Aorta (tissue), 5 donors: ENCODE measurements at places on chromosomes 4 and X. TPM values are rescaled to one million over a fixed set of nuclear protein-coding genes. Genes with fewer than 3 reads are reported as not detected.

LEF1 gene
- total RNA-seq = 19.1 TPM

NALF2 gene
- 0.26 TPM for total RNA-seq

TMEM35A gene
- 3.7 TPM for total RNA-seq

TAF7L gene
- total RNA-seq = not detected

BEX1 gene
- 0.48 TPM for total RNA-seq

HSFX4 gene
- total RNA-seq = not detected

FAM47E gene
- 2.4 TPM for total RNA-seq

TEX13B gene
- not detected for total RNA-seq

AFAP1 gene
- total RNA-seq = 40.5 TPM

ERCC6L gene
- total RNA-seq = 0.13 TPM

CXCL11 gene
- total RNA-seq = 0.45 TPM
